CD4-positive, alpha-beta T cell treated with Interferon alpha-2 for 1 hour (primary cell): ENCODE measurements at places on chromosomes 5 and 9.

DNA sequence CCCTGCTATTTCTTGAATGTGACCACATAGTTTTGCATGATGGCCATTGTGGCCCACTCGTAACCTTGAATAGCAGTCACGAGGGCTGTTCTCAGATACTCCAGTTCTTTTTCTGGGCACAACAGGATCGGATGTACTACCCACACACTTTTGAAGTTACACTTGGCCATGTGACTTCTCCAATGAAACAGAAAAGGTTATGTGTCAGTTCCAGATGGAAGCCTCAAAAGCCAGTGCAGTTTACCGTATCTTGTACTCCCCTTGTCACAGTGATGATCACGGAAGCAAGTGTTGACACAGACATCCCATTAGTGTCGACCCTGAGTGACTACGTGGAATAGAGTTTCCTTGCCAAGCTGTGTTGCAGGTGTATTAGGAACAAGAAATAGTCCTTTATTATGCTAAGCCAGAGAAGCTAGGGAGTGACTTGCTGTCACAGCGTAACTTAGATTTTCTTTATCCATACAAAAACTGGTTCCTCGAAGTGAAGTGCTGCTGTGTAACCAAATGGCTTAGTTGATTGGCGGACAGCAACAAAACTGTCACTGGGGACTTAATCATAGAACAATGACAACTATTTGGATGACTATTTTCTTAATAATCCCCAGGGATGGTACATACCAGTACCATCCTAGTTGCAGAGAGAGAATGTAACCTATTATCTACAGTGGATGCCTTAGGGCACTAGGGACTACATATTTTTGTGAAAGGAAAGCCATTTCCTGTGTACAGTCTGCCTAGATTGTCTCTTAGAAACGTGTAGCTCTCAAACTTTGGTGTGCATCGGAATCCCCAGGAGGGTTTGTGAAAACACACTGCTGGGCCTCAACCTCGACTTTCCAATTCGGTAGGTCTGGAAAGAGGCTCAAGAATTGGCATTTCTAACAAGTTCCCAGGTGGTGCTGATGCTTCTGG lies 90.1 kb upstream of the DMRT1 start:
- DNase-seq = no peak

DNA sequence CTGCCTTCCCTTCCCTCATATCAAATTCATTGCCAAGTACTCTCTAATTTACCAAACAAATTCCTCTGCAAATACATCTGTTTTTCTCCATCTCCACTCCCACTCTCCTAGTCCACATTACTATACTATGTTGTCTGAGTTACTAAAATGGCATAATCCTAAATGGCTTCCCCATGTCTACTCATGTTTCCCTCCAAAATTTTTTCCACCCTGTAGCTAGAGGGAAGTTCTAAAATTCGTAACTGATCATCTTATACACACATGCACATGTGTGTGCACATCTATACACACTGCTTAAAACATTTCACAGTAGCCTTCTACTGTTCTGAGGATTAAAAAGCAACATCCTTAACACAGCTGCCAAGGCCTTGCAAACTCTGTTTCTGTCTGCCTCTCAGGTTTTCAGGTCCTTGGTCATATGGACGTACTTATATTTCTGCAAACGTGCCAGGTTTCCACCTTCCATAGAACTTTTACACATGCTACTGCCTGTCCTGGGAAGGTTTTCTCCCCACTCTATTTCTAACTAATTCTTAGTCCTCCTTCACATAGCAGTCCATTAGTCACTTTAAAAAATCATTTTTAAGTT lies 140.6 kb downstream of the LURAP1L start:
- DNase-seq = no peak

DNA sequence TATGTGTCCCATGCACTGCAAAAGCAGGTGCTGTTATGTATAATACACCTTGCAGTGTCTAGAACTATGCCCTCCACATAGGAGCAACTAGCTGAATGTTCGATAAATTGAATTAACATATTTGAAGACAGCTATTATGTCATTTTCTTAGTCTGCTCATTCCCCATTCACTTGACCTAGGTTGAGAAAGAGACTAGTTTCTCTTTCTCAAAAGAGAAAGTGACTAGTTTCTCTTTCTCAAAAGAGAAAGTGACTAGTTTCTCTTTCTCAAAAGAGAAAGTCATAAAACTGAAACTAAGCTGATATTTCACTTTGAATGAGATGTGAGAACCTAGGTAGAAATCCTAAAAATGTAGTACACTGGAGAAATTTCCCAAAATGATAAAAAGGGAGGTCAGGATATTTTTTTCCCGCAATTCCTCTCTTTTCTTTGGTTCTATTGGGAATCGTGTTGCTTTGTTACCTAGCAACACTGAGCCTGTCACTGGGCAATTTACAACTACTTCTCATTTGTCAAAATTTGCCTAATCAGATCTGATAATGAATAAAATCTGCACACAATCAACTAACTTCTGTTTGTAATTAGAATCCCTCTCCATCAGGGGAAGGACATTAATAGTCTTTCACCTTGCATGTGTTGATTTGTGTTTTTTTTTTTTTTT lies 132.0 kb upstream of the GRIA1 start:
- DNase-seq = peak; percentile 31

- DNase-seq = no peak
Observed at GRCh38 chr5:54135042-54135441, 175.3 kb downstream of the ARL15 start.

DNA sequence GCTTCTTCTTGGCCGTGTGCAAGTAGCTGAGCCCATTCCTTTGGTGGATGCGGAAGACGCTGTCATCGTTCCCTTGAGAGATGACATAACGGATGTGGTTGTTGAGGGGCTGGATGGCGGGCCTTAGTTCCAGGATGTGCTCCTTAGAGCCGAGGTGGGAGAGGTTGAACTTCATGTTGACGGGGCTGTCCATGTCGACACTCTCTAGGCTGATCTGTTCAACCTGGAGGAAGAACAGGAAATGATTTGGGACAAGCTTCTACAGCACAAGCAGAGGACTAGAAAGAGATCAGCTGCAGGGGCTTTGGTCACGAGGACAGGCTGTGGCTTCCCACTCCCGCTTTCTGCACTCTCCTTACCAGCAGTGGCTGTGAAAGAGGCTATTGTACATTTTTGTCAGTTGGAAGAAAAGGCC lies 176.0 kb downstream of the SLC12A2 start:
- DNase-seq = no peak

DNA sequence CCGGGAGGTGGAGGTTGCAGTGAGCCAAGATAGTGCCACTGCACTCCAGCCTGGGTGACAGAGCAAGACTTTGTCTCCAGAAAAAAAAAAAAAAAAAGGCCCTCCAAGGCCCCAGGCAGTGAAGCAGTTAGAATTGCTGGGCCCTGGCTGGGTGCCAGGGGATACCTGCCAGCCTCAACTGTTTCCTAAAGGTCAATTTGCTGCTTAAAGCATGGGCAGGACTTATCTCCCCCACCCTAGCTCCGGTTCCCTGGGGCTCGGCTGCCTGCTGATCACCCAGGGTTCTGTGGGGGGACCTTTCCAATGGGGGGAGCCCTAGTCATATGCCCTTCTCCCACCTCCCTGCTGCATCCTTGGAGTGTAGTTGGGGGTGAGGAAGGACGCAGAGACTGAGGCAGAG lies 25.7 kb downstream of the NCS1 start:
- DNase-seq = no peak

DNA sequence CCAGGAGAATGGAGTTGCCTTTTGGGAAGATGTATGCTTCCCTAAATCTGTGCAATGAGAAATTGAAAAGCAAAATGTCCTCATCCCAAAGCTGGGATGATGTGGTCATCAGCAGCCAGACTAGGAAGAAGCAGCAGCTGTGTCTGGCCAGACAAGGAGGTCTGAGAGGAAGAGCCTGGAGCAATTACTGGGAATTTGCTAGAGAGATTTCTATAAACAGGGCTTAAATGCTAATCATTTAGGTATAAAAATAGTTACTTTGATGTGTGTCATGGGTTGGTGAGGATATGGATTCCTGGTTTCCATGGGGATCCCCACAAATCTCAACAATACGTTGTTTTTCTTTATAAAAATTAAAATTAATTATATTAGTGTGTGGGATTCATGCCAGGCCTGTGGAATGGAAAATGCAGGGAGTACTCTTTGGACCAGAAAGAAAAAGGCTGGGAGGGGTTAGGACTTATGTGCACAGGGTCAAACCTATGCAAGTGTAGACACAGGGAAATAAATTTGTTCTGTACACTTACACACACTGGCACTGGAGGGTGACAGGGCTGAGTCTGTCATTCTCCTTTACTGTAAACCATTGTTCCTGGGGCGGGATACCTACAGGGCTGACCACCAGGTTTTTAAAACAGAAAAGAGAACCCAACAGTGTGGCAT lies 58.7 kb upstream of the TRPC7 start:
- no peak for DNase-seq

DNA sequence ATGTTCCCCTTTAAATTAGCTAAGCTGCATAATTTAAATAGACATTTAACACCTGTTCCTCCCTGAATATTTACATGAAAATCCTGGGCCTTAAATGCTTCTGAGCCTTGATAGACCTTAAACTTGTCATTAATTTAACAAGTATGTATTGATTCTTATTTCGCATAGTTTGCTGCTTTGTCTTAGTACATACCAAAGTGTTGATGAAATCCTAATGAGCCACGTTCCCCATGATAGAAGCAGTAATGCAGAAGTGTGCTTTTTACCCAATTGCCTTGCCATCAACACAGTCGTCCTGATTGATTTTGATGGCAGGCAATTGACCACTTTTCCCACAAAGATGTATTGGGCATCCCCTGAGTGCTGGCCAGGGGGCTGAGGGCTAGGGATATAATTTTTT lies 213.5 kb downstream of the SGCD start:
- no peak for DNase-seq

DNA sequence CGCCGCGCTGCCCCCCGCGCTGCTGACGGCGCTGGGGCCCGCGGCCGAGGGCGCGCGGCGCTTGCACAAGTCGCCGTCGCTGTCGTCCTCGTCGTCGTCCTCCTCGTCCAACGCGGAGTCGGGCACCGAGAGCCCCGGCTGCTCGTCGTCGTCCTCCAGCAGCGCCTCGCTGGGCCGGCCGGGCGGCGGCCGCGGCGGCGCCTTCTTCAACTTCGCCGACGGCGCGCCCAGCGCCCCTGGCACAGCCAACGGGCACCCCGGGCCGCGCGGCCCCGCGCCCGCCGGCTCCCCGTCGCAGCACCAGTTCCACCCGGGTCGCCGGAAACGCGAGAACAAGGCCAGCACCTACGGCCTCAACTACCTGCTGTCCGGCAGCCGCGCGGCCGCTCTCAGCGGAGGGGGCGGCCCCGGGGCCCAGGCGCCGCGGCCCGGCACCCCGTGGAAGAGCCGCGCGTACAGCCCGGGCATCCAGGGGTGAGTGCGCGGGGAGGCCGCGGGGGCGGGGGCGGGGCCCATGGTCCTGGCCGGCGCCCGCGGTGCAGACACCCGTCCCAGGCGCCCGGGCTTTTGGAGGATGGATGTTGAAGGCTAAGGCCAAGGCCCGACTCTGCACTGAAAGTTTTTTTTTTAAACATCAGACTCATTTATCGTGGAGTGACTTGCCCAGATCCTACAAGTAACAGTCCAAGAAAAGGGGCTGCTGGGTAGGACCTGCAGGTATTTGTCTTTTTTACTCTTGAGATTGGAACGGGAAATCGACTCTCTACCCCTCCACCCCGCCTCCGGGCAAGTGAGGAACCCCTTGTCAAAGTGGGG lies 1.2 kb downstream of the TENT4A start:
- DNase-seq = peak; percentile 29

- DNase-seq = no peak
Observed at GRCh38 chr5:172456076-172456722, 1.9 kb upstream of the SH3PXD2B start.

DNA sequence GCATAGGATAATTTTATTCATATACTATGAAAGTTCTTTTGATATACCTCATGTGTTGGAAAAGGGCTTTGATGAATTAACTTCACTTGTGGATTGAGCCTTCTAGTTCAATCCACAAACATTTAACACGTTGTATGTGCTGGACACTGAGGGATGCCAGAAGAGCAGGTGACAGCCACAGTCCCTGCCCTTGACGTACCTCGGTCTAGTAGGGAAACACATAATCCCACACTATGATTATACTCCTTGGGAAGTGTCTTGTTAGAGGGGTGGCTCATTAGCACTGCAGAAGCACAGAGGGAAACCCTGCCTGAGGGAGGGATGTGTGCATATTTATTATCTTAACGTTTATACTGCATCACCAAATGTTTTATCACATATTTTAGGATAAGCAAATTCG lies 61.2 kb downstream of the PIK3R1 start:
- no peak for DNase-seq

DNA sequence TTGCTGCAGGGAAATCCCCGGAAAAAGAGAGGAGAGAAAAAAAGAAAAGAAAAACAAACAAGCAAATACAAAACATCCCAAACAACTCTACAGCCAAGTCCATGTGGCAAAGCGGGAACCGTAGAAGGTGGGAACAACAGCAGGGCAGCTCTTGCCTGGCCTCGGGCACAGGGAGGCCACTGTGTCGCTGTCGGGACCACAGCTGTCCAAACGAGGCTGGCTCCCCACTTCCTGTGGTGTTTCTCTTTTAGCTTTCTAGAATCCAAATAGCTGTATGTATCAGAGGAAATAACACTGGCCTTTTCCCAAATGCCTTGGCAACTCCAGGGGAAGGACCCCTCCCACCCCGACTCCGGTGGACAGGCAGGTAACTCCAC lies 41.6 kb upstream of the EQTN start:
- no peak for DNase-seq

DNA sequence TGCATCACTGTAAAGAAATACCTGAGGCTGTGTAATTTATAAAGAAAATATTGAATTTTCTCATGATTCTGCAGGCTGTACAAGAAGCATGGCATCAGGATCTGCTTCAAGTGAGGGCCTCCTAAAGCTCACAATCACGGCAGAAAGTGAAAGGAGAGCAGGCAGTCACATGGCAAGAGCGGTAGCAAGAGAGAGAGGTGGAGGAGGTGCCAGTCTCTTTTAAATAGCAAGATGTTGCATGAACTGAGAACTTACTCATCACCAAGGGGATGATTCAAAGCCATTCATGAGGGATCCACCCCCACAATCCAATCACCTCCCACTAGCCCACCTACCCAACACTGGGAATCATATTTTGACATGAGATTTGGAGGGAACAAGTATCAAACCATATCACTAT lies 184.5 kb upstream of the PAPPA start:
- no peak for DNase-seq

DNA sequence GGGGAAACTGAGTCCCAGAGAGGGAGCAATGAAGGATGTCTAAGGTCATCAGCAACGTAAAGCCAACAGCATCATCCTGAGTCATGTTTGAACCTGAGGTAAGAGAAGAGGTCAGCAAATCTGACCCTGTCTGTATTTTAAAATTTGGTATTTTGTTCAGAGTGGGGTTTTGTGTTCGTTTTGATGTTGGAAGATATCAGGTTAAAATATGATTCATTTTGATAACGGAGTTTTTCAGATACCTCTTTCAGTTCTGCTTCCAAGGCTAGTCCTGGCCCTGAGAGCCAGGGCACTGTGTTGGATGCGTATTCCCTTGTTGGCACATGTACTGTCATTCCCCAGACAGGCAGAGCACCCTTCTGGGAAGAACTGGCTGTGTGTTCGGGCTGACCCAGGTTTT lies 291.0 kb downstream of the NSG2 start:
- DNase-seq = no peak
